Coronary artery (tissue), 2 donors: ENCODE measurements at places on chromosomes 2 and 18.
A peak's percentile ranks its signal among the peaks of the same experiment; 100 is the strongest.

- no peak for DNase-seq
Measured at GRCh38 chr2:119859528-119859927, 99.8 kb downstream of the PTPN4 start.

- no peak for DNase-seq
Measured at GRCh38 chr2:204031056-204031455, 94.5 kb downstream of the ICOS start.

DNA sequence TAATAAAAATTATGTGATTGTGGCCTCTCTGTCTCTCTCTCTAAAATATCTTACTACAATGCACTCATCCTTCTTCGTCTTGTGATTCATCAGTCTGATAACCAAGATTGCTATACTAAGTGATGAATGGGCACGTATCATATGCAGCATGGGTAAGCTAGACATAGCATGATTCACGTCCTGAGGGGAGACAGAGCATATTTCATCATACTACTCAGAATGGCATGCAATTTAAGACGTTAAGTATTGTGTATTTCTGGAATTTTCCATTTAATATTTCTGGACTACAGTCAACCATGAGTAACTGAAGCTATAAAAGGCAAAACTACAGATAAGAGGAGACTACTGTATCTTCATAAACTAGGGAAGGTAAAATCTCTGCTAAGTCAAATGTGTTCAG, 97.0 kb upstream of the CD226 start:
- no peak for DNase-seq

GRCh38 chr2:43288417-43289305, 62.3 kb upstream of the ZFP36L2 start:
- peak; percentile 21 for DNase-seq

DNA sequence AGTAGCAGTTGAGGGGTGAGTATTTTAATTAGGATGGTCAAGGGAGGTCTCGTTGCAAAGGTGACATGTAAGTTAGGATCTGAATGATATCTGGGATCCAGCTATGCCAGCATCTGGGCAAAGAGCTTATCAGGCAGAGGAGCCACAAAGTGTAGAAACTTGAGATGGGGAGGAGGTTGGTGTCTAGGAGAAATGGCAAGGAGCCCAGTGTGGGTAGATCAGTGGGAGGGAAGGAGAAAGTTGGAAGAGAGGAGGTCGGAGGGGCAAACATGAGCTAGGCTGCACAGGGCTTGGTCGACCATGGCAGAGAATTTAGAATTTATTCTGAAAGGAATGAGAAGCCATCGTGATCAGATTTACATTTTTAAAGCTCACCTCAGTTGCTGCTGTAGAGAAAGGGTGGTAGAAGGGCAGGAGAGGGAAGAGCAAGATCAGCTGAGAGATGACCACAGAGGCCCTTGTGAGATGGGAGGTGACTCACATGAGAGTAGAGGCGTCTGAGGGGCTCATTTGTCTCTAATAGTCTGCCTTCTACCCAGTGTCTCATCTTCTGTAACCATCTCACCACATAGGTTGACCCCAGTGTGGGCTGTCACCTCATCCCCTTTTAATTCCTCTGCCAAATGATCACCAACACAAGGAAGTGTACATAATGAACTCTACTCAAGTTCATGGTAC, 170.0 kb downstream of the ETAA1 start:
- no peak for DNase-seq

GRCh38 chr2:134337631-134338030, 83.8 kb downstream of the MGAT5 start:
- DNase-seq: no peak
